ENCODE measurements at places on chromosomes 6 and 20.
A peak's percentile ranks its signal among the peaks of the same experiment; 100 is the strongest.

GRCh38 chr20:22312744-22313346, 271.5 kb downstream of the FOXA2 start:
- no peak for DNase-seq

DNA sequence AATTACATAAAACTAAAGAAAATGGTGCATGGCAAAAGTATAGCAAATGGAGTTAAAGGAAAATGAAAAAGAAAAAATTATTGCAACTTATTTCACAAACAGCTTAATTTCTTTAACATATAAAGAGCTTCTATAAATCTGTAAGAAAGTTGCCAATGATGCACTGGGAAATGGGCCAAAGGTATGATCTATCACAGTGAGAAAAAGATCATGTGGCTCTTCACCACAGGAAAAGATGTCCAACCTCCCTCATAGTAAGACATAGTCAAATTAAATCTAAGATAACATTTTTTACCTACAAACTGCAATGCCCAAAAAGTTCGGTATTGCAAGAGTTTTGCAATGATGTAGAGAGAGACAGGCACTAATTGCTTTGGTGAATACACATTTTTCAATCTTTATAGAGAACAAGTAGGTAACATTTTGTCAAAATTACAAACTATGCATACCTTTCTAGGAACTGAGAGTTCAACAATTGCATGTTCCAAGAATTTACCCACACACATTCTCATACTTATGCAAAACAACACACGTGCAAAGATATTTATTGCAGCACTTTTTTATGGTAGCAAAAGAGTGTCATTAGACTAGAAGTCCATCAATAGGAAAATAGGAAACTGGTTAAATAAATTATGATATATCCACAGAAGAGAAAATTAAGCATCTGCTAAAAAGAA, 372.6 kb downstream of the QKI start:
- no peak for DNase-seq

- no peak for DNase-seq
Observed at GRCh38 chr6:29099190-29099589, at the start of gene OR2J1. Gene OR2J1, plus strand, starts transcription at chr6:29099490. Its CDS starts 1,453 bp downstream, at chr6:29100943.

DNA sequence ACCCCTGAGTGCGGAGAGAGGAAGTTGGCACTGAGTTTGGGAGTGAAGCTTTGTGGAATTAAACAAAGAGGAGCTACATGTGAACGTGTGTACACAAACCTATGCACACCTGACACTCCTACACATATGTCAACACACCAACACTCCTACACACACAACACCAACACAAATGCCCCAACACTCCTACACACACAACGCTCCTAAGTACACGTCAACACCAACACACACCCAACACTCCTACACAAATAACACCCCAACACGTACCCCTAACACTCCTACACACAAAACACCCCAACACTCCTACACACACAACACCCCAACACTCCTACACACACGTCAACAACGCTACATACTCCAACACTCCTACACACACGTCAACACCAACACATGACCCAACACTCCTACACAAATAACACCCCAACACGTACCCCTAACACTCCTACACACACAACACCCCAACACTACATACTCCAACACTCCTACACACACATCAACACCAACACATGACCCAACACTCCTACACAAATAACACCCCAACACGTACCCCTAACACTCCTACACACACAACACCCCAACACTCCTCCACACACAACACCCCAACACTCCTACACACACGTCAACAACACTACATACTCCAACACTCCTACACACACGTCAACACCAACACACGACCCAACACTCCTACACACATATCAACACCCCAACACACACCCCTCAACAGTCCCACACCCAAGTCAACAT, 40.1 kb upstream of the ZBP1 start:
- no peak for DNase-seq

- DNase-seq = no peak
Observed at GRCh38 chr6:81734081-81734480, 18.4 kb downstream of the TENT5A start.

GRCh38 chr6:9515633-9516606, 899.0 kb downstream of the TFAP2A start:
- no peak for DNase-seq

- no peak for DNase-seq
Observed at GRCh38 chr20:50680105-50680960, 11.0 kb downstream of the RIPOR3 start.

DNA sequence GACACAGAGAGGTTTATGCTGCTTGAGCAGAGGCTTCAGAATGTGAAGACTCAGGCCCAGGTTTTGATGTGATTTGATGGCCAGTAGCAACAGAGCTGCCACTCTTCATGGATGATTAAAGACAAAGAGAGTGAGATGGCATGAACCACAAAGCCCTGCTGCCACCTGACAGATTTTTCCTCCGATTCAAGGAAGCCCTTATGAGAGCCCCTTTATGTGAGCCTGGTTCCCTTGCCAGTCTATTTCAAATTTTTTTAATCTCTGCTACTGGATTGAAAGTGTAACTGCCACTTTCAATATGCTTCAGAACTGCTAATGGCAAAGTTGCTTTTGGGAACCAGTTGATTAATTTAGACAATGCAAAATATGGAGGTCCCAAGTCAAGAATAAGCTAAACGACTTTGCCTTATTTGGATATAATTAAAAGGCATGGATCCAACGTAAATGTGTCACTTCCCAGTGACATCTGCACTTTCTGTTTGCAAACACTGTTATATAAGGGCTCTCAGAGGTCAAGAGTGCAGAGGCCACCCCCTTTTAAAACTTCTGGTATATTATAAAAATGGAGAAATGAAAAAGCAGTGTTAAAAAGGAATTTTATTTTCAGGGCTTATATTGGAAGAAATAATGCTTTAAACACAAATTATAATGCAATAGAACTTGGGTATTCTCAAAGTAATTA, 238.9 kb upstream of the FLRT3 start:
- no peak for DNase-seq

DNA sequence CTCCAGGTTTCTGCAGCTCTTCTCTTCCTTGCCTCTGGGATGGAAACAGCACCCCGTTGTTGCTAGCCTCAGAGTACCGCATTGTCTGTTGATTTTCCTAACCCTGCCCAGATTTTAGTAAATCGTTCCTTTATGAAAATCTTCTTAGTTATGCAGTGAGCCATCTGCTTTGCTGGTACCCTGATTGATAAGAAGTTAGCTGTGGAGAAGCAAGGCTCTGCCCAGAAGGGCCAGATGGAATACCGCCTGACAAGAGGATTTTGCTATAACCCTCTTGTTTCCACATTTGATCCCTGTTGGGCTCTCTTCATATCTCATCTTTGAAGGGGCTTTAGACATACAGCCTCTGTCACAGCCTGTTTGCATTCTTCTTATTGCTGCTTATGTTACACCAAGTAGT, 229.0 kb downstream of the CDKAL1 start:
- DNase-seq = no peak

DNA sequence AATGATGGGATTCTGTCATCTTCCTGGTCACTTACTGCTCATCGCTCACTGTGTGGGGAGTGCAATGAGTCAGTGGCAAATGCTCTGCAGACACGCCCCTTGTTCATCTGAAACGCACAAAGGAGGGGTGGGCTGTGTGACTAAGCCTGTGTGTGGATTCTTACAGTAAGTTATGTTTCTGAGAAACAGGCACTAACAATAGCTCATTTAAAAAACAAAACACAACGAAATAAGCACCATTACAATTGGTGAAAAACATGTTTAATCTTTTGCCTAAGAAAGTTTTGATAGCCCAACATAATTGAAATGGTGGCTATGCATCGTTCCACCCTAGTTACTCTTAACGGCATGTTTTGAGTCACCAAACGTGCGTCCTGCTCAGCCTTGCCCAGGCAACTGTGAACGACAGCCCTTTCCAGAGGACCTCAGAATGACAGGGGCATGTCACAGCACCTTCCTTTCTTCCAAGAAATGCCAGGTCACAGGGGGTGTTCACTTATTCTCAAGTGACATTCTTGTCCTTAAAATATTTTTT, 118.4 kb upstream of the SGK1 start:
- peak; percentile 64 for DNase-seq

GRCh38 chr6:131015630-131016263, 47.3 kb downstream of the EPB41L2 start:
- no peak for DNase-seq

GRCh38 chr6:133817460-133818047, 71.4 kb upstream of the TCF21 start:
- DNase-seq = no peak

All from hypothalamus (tissue), 51 donors.